Thymus (tissue), 14 donors: ENCODE measurements at places on chromosomes 16 and 17. TPM values are rescaled to one million over a fixed set of nuclear protein-coding genes. Genes with fewer than 3 reads are reported as not detected.

The NPW gene
- total RNA-seq = 0.66 TPM

The SDR42E1 gene
- total RNA-seq = 6.0 TPM

The SOST gene
- 0.14 TPM for total RNA-seq

The SKAP1 gene
- 28.8 TPM for total RNA-seq

GRCh38 chr17:74499992-74500391, 31.3 kb downstream of the CD300LB start:
- DNase-seq = no peak

DNA sequence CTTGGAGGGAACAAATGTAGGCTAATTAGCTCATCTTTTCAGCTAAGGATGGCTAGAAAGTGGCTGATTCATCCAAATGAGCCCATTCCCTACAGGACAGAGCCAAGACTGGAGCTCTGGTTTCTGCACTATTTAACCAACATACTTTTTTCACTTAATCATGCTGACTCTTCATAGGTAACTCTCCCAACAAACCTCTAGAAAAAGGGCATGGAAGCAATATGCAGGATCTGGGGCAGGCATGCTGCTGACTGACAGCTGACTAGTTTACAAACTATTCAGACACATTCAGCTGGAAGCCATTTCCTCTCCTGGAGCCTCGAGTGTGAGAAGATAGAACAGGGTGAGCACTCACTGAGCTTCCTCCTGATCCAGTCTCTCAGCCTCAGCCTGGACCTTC, 6.2 kb downstream of the BECN1 start:
- DNase-seq = no peak

GRCh38 chr17:17345686-17346427, 42.7 kb downstream of the NT5M start:
- no peak for DNase-seq

GRCh38 chr17:9237661-9238301, 216.5 kb downstream of the NTN1 start:
- no peak for DNase-seq

- DNase-seq = no peak
Observed at GRCh38 chr17:48619826-48620449, 4.8 kb upstream of the HOXB8 start.

DNA sequence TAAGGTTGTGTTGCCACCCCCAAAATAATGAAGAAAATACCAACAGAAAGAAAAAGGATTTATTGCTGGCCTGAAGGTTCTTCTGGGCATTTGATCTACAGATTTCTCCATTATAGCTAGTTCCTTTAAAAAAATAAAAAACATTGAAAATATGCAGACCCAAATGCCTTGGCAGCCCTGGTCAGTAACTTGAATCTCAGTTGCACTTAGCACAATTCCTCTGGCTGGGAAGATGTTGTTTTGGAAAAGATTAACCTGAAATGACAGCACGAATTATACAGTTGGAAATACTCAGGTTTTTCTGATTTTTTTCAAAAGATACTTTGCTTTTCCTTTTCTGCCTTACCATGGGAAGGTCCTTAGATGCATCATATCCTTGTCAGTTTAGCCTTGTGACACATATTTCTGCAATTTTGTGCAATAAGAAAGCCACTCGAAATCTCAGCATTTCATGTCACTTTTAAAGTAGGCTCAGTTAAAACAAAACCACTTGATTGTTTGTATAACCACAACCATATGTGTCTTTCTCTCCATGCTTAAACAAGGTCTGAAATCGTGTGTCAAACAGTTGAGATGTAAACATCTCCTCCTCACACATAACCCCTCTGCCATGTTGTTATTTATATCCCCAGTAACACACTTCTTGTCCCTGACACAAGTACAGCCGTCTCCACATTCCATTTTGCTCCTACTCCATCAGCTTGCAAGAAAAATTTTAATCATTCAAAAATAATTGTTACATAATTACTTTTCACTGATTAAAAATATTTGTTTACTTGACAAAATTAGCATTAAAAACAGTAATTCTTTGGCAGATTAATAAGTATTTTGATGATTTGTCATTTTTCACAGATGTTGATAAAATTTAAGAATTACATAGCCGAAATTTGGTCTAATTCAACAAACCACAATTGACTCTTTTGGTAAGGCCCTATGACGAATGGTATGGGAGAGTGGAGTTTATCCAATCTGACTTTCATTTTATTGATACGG, 61.1 kb downstream of the SIAH1 start:
- no peak for DNase-seq

DNA sequence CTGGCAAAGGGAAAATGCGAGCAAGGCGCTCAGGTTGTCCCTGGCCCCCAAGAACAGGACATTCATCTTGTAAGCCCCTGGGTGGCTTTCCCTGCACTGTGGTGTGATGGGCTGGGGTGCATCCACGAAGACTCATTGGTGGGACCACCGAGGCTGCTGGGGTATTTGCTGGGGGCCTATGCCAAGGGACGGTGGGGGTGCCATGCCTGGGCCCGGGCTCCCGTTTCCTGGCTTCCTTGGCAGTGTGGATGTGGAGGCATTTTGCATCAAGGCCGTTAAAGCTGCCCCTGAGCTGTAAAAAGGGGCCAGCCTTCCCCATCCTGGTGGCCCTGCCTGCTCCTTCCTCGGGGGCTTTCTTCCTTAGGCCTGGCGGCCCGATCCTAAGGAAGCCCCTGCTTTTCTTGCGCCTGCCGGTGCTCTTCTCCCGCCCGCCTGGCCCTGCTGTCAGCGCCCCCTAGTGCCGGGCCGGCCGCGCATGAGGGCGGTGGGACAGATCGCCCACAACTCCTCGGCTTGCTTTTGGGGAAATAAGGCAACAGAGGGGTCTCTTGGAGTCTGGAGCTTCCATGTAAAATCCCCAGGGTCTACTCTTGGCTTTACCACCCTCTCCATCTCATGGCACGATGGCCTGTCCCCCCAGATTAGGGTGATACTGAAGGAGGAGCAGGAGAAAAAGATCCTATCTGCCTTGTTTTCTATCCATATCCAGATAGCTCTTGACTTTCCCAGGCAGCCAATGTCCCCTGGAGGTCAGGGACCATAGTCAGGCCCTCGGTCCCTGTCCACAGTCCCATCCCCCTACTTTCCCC, 9.8 kb upstream of the TBX2 start:
- DNase-seq = no peak
